Activated naive CD4-positive, alpha-beta T cell treated with anti-CD3 and anti-CD28 coated beads, Interleukin-2, amount 50 U/mL, for 72 hours (primary cell): ENCODE measurements at places on chromosomes 7 and 10. TPM values are rescaled to one million over a fixed set of nuclear protein-coding genes. Genes with fewer than 3 reads are reported as not detected.

GRCh38 chr10:9427209-9427608 lies 1372.7 kb downstream of the GATA3 start:
- no peak for DNase-seq

- peak; percentile 21 for DNase-seq
These were observed 112.0 kb downstream of the EBF3 start for GRCh38 chr10:129851941-129852640.

GRCh38 chr10:29412485-29412884 lies 123.6 kb downstream of the LYZL1 start:
- no peak for DNase-seq

DNA sequence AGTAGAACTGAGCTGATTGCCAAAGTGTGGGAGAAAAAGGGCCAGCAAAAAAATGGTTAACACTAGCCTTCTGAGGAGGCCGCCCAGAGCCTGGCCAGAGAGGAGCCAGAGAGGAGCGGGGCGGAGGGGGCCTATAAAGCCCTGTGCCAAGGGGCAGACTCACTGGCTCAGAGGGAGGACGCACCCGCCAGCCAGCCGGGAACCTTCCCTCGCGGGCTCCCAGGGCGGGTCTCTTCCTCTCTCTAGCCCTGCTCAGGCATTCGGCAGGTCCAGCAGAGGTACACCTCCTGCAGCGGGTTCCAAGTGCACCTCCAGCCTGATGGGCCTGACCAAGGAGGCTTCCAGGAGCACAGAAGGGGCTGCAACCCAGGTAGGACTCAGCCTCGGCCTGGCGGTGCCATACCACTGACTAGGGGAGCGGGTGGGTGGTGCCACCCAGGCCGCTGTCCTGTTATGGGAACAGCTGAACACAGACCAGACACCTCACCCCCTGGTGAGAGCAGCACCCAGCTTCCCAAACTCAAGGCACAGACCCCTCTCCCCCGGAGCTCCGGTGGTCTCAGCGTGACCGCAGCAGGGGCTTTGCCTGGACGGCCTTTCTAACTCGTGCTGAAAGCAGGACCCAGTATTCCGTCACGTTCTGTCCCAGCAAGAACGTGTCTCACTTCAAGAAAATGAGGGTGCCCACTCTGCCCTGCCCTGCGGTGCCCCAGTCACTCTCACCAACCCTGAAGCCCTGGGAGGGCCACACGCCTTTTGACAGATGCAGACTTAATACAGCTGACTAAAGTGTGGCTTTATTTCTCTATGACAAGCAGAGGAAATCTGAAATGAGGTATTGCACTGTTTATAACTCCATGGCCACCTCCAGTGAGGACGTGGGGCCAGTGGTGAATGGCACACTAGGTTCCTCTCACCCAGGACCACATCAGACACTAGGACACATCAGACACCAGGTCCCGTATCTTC lies at the start of gene GPER1:
TSS of gene GPER1 (plus strand) at position 162 of the 969 bp plus-strand sequence. CDS start 3,616 bp downstream, outside the sequence.
- no peak for DNase-seq

MRPS16 gene
- 99.4 TPM for total RNA-seq

GRCh38 chr7:97130417-97131139 lies 13.1 kb downstream of the SDHAF3 start:
- no peak for DNase-seq

- no peak for DNase-seq
These were observed 23.4 kb downstream of the CAMK2G start for GRCh38 chr10:73850863-73851461.

DNA sequence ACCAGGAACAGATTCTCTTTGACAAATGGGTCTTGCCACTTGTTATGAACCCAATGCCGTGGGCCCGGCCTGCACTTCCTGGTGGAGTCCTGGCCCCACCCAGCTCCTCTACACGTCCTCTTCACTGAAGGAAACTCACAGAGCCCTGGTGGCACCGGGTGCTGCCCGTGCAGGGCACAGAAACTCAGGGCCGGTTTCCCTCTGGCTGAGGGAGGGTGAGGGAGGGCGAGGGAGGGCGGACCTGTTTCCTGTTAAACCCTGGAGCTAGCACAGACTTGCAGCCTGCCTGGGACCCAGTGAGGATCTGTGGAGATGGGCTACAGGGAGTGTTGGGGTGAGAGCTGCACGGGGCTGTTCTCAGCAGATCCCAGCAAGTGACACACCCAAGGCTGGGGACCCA lies 596.3 kb downstream of the PTPRN2 start:
- no peak for DNase-seq

DNA sequence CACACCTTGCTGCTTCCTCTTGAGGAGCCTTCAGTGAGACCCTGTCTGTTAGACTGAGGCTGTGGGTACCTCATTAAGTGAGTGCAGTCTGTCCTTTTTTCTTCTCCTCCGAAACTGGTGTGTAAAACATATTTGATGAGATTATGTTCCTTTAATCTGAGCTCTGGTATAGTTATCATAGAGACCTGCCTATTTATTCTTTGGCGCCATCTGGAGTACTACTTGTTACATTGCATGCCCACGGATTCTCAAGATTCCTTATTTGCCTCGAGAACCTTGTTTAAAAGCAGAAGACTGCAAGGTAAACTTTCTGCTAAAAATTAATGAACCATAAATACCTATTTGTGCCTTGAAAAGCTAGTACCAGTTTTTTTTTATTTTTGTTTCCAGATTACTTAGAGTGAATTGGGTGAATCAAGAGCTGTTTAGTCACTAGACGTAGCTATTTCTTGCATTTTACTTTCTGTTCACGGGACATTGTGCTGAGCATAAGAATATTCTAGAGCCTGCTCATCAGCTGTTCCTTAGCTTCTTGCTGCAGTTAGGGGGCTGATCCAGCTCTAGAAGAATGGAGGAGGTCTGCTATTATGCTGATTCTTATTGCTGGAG lies 16.9 kb upstream of the STMP1 start:
- no peak for DNase-seq

DNA sequence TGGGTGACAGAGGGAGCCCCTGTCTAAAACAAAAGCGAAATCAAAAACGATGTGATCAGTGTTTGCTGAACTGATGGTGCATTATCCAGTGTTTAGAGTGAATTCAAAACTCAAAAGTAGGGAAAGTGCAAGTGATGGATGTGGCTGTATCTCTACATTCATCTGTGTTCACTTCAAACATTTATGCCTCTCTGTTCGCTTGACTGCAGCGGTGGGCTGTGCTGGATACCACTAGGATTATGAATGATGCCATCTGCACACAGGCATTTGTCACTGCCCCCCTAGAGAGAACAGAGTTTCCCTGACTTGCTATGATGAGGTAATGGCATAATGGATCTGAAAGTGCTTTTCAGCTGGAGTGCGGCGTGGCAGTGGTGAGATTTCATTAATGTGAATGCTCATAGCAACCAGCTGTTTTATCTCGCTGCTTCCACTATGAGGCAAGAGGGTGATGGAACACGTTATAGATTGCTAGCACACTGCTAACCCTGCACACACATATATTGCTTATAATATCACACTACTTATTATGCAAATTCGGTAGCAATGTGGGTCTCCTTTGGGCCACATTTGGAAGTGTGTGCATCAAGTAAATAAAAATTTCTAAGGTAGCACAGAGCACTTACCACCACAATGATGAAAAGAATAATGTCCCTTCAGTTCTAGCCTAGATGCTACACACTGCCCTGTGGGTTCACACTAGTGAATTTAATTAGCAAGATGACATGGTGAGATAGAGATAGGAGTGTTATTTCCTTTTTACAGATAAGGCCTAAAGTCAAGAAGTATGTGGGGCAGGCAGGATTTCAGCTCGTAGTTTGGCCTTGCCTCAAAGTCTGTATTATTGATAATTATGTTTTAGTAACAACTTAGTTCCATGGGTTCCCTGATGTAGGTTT lies 164.7 kb downstream of the CAMK1D start:
- DNase-seq = no peak

DNA sequence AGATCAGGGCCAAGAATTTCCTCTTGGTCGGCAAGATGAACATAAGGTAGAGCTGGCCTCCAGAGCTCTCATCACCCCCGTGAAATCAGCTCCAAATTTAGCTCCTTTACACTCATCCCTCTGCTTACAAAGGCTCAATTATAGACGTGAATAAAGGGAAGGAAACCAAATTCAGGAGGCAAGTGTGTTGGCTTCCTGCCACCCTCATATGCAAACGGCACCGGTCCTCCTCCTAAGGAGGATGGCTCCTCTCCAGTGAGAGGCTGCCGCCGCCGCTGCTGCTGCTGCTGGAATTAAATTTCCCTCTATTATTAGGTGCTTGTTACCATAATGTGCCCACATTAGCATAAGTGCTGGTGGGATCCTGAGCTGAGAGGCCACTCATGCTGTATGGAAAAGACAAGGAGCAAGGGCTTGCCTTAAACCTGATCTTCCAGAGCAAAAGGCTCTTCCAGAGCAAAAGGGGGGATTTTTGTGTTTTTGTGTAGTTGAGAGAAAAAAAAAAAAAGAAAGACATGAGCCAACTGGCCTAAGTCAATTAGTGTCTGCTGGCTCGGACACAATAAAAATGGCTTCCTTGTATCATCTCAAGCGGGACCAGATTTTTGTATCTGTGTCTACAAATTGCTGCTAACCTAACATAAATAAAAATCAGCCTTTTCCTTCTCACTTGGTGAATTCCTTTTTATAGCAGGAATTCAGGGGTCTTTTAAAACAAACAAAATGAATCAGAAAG lies 68.4 kb downstream of the CDHR3 start:
- no peak for DNase-seq

GRCh38 chr10:35641676-35642034 lies 441 bp downstream of the FZD8 start:
- DNase-seq = peak; percentile 30

- DNase-seq = no peak
These were observed 28.9 kb upstream of the FZD1 start for GRCh38 chr7:91235211-91235832.

GRCh38 chr7:135522509-135522908 lies 12.6 kb upstream of the CNOT4 start:
- DNase-seq = no peak

GRCh38 chr10:116766837-116767634 lies 24.7 kb upstream of the HSPA12A start:
- DNase-seq = no peak

DNA sequence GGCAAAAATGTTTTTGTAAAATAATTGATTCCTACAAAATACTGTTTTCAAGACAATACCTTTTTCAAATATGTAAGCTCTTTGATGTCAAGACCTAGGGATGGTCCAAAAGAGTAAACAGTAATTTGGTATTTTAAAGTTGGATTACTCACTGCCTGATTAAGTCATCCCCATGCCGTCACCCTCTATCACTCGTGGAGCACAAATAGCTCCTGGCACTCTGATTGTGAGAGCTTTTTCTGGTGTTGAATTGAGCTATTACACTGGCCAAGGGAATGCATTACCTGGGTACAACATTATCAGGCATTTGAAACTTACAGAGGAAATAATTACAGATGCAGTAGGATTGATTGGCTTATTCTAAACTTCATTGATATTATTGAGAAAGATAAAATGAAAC lies 231.9 kb upstream of the GRM3 start:
- DNase-seq = no peak

FANK1 gene
- 1.7 TPM for total RNA-seq

DNA sequence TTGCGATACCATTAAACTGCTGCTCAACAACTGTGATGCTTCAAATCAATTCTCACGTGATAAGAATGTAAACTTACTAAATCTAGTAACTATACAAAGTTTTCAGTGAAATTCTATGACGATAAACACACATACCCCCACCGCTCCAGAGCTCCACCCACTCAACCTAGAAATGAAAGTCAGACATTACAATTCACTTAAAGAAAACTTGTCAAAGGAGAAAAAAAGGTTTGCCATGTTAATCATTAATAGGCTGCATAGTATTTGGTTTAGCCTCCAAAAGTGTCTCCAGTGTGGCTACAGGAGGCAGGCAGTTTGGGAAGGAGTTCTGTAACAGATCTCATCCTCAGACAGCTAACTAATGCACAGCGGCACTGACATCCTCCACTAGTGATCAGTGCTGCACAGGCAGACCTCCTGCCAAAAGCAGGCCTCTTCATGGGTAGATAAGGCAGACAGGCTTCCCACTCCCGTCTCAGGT lies 3.1 kb downstream of the HERPUD2 start:
- DNase-seq = no peak

- DNase-seq = no peak
These were observed 11.3 kb downstream of the NOD1 start for GRCh38 chr7:30467271-30467670.

GRCh38 chr10:51716981-51717380 lies 17.6 kb upstream of the CSTF2T start:
- no peak for DNase-seq

PGAM1 gene
- 610 TPM for total RNA-seq

- no peak for DNase-seq
These were observed 27.4 kb upstream of the GDI2 start for GRCh38 chr10:5840314-5841307.

OR2A1 gene
- total RNA-seq = not detected

DNA sequence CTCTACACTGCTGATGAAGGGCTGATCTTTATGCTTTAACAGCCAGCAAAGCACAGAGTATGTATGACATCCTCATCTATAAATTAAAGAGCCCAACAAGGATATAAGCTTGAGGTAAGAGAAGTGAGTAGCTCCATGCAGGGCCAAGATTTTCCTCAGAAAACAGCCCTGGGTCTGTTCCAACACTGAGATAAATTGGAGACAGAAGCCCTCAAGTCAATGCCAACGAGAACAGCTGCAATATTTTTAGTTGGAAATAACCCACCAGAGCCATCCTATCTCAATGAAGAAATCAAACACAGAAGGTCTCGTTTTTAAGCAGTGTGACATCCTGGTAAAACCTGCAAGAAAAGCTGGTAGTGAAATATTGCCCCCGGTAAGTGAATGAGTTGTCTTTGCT lies 297.0 kb upstream of the AUTS2 start:
- no peak for DNase-seq

IFIT5 gene
- 10.9 TPM for total RNA-seq

TBL2 gene
- total RNA-seq = 33.3 TPM

DNA sequence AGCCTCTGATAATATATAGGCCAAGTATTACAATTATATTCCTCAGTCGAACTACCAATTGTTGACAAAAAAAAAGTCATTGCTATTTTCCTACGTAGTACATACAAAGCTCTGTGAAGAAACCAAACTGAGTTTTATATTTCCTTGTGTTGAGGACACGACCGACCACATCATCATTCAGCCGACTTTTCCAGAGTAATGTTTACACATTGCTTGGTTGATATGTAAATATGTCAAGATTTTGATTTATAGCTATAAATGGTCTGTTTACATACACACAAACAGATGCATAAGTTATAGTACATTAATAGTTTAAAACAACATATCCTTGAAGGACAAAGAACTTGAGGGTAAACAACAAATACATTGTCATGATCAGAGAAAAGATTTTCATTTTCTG lies 121.5 kb downstream of the CRPPA start:
- DNase-seq = no peak

GRCh38 chr7:142174441-142174840 lies 62.9 kb downstream of the MGAM2 start:
- DNase-seq = no peak

- no peak for DNase-seq
These were observed 128.4 kb downstream of the ELMO1 start for GRCh38 chr7:37320140-37320847.
